ENCODE measurements at places on chromosomes 13 and 19.

DNA sequence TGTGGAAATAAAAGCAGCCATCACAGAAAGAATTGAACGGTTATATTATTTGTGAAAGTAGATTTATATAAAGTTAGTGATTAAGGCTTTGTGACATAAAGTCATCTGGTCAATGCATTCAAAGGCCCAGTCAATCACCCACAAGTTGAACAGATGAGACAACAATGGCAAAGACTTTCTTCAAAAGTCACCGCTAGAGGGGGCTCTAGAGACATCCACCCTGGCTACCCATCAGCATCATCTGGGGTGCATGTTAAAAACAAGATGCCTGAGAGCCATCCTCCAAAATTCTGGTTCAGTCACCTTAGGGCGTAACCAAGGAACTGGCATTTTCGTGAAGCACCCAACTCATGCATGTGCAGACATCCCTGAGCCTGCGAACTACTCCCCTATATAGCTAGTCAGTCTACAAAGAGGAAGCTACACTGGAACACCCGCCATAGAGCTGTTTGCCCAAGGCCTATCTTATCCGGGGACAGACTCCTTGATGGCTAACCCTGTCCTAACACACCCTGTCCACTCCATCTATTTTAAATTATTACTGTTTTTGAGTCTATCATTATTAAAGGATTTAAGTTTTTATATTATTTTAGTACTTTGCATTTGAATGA is 970.5 kb downstream of the UQCRFS1 start:
- peak; percentile 45 for DNase-seq

DNA sequence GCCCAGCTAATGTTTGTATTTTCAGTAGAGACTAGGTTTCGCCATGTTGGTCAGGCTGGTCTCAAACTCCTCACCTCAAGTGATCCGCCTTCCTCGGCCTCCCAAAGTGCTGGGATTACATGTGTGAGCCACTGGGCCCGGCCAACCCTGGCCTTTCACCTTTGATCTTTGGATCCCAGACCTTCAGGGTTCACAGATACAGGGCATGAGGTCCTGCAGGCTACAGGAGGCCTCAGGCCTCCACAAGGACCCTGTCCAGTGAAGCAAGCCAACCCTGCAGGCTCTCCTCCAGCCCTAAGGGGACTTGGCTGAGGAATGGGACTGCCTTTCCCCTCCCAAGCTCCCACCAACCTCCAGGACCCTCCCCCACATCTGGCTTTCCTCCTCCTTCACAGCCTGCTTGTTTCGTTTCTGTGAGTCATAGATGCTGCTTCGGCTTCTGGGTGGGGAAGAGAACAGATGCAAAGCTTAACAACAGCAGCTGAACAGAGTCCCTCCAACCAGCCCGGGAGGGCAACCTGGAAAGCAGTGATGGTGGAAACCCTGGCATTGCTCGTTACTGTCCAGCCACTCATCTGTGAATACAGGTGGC is 11.8 kb downstream of the ARHGEF18 start:
- no peak for DNase-seq

GRCh38 chr13:114249077-114249476 is 14.4 kb downstream of the CDC16 start:
- DNase-seq: no peak

DNA sequence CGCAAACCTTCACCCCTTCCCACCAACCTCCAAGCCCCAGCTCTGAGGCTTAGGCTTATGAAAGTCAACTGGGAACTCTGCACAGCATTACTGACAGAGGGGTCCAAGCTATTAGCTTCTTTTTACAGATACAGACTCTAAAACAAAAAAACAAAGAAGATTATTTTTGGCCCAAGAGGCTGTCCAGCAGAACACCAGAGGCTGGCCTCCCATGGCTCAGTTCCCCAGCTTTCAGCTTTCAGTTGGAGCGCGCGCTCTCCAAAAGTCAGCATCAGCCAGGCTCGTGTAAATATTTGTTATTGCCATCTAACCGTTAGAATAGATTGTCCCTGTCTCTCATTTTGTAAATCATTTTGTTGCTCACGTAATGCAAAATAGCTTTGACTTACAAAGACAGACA is 58.4 kb downstream of the ZIC5 start:
- no peak for DNase-seq

DNA sequence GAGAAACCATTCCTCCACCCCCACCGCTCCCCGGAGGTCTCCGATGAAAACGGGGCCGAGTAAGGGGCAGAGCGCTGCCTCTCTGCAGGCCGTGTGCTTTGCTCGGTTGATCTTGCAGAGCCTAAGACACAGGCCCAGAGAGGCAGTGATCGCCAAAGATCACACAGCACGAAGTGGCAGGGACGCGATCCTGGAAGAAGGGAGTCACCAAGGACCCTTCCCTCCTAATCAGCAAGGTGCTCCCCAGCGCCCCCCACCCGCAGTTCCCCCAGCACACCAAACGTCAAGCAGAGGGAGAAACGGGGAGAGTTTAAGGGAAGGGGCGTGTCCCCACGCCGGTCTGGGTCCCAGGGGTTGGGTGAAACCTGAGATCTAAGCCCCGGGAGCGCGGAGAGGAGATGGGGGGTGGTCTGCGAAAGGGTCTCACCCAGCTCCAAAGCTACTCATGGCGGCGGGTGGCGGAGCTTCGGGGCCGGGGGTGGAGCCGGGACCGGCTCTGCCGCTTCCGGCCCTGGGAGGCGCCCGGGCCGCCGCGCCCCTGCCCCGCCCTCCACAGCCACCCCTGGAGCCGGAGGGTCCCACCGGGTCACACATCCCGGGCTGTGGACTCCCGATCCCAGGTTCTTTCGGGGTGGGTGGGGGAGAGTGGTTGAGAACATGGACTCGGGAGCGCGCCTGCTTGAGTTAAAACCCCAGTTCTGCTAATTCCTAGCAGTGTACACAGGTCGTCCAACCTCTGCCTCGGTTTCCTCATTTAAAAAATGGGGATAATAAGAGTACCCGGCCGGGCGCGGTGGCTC is at the start of gene EML2:
EML2 (minus strand) TSS at position 468 of the 800 bp plus-strand sequence; CDS start at position 447, 21 bp downstream.
- no peak for DNase-seq

- DNase-seq: peak; percentile 56
Measured at GRCh38 chr19:55486971-55487923, 989 bp upstream of the SSC5D start.

DNA sequence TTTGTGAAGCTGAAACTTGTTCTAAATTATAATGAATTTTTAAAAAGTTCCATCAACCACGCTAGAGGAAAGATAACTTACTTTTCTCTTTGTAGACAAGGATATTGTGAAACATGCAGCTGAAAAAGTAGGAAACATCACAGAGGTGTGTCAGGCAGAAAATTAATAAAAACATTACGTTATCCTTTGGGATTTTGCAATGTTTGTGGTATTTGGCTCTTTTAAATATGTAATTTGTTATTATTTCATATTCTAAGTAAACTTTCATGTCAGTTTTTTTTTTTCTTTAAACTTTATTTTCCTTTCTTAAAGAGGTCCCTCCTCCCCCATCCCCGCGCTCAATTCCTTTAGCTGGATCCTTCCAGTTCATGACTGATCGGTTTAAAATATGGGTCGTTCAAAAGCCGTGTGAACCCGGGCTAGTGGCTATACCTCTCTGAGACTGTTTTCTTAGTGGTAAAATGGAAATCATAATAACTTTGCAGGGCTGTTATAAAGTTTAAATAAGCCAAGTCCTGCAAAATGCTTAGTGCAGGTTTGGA is 740 bp upstream of the CCDC61 start:
- peak; percentile 78 for DNase-seq

- no peak for DNase-seq
Measured at GRCh38 chr19:16645140-16645539, 14.8 kb downstream of the SMIM7 start.

DNA sequence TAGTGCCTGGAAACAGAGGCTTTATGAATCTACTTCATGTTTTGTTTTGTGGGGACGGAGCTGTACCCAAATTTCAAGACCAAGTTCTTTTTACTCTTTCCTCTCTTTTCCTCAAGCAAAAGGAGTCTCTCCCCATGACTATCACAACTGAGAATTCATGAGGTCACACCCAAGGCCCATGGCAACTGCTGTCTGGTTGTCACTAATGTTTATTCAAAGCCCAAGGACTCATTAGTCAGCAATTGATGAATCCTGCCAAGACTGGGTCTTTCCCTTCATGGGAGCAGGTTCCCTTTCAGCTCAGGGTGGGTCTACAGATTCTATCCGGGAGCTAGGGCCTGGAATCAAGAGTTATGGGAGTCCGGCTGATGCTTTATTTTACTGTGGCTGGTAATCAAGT is 441.5 kb upstream of the PCDH20 start:
- DNase-seq: no peak

DNA sequence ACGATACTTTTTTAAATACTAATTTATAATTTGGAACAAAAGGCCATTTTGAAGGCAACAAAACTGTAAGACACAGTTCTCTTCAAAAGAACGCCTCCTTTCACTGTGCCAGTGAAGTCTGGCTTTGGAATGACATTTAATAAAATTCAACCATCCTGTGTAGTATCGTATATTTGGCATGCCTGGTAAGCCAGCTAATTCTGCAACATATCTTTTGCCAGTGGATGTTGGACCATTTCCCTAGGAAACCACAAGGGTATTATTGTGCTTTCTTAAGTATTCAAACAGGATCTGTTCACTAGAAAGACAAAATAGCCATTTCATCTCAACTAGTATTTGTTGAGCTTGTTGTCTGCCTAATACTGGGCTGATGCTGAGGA is 111.6 kb downstream of the RGCC start:
- DNase-seq: no peak

DNA sequence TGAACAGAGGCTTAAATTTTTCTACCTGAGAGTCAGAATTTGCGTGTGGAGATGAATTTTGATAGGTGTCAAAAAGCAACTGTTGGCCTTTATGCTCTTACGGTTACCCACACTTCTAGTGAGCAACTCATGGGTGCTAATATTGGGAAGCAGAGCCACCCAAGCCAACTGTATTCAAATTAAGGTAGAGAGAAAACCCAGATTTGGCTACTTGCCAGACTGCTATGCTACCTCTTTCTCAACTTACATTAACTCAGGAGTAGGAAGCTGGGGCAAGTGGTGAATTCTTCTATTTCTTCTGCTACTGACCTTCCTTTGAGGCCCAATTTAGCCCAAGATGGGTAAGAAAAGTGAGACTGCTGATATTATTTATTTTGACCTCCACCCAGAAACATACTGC is 83.9 kb downstream of the OLFM4 start:
- DNase-seq: no peak

DNA sequence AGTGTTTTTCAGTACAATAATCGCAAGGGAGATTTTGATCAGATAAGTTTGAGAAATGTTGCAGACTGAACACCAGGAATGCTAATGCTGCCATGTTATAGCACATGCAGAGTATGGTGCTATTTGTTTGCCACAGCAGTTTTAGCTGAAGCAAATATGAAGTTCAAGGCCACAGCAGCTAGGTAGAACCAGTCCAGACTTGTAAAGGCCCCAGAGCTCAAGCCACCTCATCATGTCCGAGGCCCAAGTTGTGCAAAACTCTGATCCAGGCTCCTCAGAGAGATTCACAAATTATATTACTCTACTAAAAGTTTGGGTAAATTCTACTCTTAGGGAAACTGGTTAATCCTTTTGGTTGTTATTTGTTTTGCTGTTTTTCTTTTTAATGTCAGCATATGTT is 2702.6 kb downstream of the PCDH9 start:
- DNase-seq: no peak

DNA sequence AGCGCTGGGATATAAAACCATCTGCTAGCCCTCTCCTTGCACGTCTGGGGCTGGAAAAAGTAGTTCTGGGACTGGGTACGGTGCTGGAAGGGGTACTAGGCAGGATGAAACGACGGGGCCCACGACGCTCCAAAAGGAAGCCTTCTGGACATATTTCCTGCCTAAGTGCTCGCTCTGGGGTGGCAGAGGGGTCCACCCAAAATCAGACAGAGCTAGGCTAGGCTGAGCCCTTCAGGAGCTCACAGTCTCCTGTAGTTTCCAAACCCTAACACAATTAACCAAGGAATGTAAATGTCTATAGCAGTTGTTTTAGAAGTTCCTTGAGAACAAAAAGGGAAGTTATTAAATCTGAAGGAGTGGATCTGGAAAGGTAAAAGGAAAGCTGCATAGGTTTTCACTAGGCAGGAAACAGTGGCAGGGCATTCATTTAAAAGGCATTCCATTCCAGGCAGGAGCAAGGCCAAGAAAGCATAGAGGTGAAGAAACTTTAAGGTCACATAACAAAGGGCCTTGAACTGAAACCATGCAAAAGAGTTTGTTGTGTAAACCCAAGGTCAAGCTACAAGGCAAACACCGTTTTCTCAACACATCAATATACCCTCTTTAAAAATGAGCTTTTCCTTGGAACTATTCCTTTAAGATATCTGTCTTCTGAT is 634 bp upstream of the DIAPH3 start:
- DNase-seq: peak; percentile 40

GRCh38 chr19:15245370-15246197 is 13.3 kb upstream of the EPHX3 start:
- DNase-seq: no peak

DNA sequence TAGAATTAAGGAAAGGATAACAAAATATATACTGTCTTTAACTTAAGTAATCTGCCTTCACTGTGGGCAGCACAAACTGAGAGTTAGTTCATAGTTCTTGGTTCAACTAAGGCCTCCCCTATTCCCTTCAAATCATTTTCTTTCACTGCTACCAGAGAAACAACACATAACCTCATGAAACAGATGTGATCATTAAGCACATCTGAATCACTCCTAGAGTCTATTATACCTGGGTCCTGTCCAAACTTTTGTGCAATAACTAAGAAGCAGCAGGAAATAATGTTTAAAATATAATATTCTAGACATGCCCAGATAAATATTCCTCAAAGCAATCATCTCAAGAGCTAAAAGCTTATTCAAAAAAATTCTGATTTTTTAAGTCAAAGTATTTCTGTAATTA is 62.9 kb downstream of the ZC3H13 start:
- DNase-seq: no peak

GRCh38 chr19:38228491-38229439 is 4.7 kb upstream of the DPF1 start:
- no peak for DNase-seq

DNA sequence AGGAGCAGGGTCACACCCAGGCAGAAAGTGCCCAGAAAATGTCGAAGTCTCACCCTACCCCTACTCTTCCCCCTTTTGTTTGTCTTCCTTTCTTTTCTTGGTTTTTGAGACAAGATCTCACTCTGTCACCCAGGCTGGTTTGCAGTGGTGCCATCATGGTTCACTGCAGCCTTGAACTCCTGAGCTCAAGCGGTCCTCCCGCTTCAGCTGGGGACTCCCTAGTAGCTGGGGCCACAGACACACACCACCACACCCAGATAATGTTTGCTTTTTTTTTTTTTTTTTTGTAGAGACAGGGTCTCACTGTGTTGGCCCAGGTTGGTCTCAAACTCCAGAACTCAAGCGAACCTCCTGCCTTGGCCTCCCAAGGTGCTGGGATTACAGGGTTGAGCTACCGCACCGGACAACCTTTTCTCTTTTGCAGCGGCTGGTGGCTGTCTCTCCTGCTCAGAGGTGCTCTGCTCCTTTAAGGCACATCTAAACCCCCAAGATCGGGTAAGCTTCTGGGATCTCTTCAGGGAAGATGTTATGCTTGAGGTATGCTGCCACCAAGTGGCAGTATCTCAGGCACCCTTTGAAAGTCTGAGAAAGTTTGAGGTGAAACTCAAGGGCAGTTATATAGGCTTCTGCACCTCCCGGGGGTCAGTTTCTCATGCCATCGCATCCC is 22.4 kb upstream of the EBI3 start:
- peak; percentile 51 for DNase-seq

- DNase-seq: no peak
Measured at GRCh38 chr13:85632526-85633195, 166.6 kb downstream of the SLITRK6 start.

GRCh38 chr13:113734099-113734825 is 24.8 kb upstream of the TMEM255B start:
- DNase-seq: no peak

All from RKO (cell line).